ENCODE measurements at places on chromosomes 11 and 22.

DNA sequence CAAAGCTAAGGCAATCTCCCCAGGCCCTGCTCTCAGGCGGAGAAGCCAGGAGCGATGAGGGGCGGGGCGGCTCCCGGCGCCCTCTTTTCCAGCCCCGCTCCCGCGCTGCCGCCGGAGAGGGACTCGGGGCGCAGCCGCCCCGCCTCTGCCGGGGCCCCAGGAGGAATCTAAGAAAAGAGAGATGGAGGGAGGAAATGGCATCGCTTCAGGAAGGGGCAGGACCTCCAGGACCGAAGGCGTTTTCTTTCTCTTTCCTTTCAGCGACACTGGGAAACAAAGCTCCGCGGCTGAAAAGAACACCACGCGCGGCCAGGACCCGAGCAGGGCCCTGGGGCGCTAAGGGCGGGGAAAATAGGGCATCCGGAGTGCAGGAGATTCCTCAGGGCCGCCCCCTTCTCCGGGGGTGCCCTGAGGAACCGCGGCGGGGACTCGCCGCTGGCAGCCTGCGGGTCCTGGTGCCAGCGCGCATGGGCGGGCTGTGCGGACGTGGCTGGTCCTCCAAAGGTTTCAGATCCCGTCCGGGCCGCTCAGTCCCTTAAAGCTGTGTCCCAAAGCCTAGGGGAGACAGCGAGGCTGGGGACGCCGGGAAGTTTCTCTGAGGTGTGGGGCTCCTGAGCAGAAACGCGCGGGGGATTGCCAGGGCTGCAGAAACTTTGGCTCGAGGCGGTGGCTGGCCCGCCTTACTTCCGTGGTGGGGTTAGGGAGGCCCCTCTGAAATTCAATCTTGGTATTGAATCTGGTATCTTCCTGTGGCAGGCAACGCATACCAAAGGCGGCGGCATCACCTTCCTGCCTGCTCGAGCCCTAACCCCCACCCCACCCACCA is 2.8 kb upstream of the BSX start:
- DNase-seq: no peak

DNA sequence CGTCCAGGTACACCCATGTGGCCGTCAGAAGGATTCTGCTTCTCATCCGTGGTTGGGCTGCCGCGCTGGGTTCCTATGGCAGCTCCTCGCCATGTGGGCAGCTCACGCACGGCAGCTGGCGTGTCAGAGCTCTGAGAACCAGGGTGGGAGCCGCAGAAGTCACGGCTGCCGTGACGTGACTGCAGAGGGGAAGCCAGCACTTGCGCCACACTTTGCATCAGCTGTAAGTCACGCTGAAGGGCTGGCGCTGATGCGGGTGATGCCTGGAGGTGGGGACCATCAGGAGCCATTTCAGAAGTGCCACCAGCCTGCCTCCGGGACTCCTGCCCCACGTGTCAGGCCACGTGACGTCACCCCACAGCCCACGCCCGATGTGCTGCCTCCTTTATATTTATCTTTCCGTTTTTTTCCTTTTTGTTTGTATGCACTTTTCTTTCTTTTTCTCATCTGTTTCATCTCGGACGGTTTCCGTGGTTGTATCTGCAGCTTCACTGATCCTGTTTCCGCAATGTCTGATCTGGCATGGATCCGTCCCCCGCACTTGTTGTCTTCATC is 133.2 kb downstream of the IGLL1 start:
- no peak for DNase-seq

- no peak for DNase-seq
Observed at GRCh38 chr11:47912843-47913437, 64.8 kb upstream of the NUP160 start.

DNA sequence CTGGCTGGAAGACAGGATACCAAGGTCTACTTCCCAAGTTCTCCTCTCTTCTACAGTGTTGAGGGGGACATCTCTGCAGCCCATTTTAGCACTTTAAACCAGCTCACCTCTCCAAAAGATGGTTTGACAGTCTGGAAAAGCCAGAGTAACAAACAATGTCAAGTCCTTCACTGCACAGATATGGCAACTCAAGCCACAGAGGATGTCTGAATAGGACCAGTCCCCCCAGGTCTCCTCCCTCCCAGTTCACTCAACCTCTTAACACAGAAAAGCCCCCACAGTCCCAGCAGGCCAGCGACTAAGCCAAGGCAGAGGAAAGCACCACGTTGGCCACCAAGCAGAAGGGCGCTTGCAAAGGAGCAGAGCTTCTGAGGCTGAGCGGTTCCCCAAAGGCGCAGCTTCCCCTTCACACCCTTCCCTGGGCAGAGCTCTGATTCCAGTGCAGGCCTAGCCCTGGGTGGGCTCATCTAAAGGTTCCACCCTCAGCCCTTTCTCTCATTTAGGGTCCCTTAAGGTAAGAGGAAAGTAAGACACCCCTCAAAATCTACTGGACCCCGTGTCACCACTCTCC is 62.7 kb downstream of the PAK1 start:
- DNase-seq: no peak

DNA sequence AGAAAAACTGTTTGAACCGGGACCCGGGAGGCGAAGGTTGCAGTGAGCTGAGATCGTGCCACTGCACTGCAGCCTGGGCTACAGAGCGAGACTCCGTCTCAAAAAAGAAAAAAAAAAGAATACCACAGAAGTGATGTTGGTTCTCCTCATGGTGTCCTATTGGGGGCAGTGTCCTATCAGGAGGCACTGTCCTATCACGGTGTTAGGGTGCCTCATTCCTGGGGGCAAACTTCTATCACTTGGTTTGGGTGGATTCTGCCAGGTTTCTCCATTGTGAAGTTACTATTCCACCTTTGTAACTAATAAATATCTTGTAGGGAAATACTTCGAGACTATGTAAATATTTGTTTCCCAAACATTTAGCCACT is 19.6 kb downstream of the PRR14L start:
- DNase-seq: no peak

DNA sequence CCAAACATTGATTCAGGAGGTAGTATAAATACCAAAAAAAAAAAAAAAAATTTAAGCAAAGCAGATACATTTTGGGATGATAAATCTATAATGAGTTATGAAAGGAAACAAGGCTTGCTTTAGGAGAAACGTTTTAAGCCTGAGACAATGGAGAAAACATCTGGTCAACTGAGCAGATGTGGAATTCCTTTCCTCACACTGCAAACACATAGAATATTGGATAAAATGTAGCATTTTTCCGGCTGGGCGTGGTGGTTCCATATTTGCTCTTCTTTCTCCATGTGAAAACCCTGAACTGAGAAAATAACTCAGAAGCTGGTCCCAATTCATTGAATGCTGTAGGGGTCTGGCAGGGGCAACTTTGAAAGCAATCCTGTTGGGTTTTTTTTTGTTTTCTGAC is 33.9 kb downstream of the ENDOD1 start:
- DNase-seq: no peak

GRCh38 chr11:60367009-60367408 is 11.3 kb upstream of the MS4A7 start:
- DNase-seq: no peak

- no peak for DNase-seq
Observed at GRCh38 chr11:85021058-85021457, 606.1 kb downstream of the DLG2 start.

DNA sequence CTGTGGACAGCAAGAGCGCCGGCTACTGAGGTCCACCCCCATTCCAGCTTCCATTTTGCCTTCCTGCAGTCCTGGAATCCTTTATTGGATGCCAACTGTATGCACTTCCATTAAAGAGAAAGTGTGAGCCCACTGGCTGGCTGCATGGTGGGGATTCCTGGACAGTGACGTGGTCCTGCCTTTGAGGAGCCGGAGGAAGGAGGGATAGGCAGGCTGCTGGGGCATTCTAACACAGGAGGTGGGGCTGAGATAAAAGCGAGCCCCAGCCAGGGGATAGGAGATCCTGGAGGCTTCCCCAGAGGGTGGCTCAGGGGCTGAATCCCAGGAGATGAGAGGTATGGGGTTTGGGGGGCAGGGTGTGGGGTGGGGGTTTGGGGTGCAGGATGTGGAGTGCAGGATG is 984.7 kb downstream of the BRD1 start:
- no peak for DNase-seq

DNA sequence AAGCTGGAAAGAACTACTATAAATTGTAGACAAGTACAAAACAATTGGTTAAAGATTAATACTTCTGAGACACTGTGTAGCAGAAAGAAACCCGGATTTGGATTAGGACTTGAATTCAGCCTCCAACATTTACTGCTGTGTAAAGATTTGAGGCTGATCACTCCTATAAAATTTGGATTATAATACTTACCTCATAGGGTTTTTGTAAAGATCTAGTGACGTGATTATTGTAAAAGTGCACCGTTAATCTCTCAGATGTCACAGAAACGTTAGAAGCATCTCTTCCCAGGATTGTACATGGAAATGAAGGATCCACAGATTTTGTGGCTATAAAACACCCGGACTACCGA is 323 bp upstream of the HIKESHI start:
- no peak for DNase-seq

DNA sequence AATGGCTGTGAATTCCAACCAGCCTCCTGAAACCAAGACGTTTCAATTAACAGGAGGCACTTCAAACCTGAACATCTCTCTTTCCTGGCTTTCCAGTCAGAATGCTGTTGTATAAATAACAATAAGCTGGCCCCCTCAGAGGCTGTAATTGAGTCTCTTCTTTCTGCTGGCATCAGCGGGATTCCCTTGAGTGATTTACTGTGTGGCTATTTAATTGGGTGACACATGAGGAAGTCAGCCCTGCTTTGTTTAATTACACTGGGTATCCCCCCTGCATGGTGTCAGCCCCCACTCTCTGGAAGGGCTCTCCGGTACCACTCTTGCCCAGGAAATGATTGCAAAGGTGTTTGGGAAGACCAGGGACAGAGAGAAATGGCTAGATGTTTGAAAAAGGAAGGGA is 101.6 kb downstream of the NTM start:
- DNase-seq: no peak

DNA sequence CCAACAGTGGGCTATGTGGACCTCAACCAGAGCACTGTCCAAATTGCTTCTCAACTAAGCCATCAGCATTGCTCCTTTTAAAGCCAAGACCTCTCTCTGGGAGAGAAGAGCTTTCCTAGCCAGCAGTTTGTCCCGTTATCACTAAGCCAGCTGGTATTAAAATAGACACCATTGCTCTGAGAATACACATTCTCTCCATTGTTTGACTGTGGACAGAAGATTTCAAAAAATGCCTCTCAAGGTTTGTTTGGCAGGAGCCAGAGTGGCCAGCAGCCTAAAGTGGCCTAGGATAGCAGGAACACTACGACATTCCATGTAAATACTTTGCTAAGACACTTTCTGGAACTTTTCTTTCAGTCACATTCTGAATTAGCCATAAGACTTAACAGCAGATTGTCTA is 41.3 kb downstream of the EIF4ENIF1 start:
- DNase-seq: no peak

- DNase-seq: no peak
Observed at GRCh38 chr11:17197431-17197898, 10.3 kb downstream of the PIK3C2A start.

DNA sequence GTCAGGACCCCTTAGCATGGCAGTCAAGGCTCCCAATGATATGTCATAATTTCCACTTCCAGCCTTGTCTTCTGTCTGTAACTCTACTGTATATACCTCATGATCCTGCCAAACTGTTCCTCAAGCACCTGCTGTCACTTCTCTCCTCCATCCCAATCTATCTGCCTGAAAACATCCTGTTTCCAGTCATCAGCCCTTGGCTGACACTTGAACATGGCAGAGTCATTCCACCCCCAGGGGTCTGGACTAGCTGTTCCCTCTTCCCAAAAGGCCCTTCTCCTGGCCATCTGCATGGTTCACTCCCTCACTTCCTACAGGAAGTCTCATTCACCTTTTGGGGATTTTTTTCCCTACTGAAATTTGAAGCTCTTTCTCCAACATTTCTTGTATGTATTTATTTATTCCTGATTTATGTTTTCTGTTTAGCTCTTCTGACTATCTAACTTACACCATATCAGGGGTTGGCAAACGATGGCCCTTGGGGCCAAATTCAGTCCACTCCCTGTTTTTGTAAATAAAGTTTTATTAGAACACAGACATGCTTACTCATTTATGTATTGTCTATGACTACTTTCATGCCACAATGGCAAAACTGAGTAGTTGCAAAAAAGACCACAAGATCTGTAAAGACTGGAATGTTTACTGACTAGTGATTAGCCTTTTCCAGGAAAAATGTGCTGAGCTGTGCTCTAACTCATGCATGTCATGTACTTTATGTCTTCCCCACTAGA is 278.4 kb downstream of the KIRREL3 start:
- no peak for DNase-seq

GRCh38 chr22:48578138-48579042 is 1249.3 kb downstream of the BRD1 start:
- no peak for DNase-seq

- no peak for DNase-seq
Observed at GRCh38 chr11:11420191-11420898, 67.3 kb upstream of the CSNK2A3 start.

DNA sequence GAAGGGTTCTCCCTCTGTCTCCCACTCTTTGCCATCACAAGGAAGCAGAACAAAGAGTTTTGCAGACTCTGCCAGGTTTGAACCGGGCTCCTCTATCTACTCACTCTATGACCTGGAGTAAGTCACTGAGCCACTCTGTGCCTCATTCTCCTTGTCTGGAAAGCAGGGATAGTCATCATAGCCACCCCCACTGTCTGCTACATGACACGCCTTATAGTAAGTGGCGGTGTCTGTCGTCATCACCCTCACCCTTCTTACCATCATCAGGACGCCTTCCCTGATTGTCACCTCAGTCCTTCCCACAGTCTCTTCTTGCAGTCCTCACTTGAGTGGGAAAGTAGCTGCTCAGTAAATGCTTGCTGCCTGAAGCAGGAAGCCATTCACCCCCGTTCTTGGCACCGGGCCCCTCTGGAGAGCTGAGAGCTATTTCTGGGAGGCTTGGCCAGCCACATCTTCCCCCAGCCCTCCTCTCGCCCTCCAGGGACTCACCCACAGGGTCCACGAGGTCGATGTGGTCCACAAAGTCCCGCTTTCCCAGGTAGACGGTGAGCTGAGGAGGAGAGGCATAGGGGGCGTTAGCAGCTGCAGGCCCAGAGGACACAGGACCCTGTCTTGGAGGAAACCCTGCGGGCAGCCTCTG is 46.4 kb downstream of the TPBGL start:
- DNase-seq: no peak

GRCh38 chr22:29268511-29269229 is 602 bp downstream of the EWSR1 start:
- DNase-seq: no peak

GRCh38 chr11:76661834-76662434 is 8.6 kb downstream of the LRRC32 start:
- DNase-seq: no peak

DNA sequence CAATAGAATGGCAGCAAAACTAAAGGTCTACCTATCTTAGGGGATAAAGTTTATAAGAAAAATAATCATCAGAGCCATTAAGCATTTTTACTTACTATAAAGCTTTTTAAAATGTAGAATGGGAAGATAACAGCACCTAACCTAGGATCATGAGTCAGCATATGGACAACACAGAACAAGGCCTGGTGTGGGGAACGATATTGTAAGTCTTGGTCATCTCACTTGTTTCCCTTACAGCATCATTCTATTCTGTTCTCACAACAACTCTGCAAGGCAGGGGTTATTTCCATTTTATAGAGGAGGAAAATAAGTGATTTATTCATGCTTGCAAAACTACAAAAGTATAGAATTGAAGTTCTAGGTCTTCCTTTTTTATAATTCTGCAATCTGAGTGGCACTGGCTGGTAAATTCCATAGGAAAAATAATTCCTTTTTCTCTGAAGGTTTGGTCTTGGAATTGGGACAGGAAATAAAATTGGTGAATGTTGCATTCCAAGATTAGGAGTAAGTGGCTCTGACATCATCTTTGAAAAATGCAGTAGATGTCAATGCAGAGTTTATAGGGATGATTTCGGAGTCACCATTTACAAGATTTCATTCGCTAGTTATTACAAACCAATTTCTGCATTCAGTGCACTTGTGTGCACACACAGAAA is 423.0 kb downstream of the DYNC2H1 start:
- no peak for DNase-seq

- no peak for DNase-seq
Observed at GRCh38 chr11:69156235-69156639, 502 bp downstream of the SMIM38 start.
